ENCODE measurements at places on chromosomes 5 and 9.

DNA sequence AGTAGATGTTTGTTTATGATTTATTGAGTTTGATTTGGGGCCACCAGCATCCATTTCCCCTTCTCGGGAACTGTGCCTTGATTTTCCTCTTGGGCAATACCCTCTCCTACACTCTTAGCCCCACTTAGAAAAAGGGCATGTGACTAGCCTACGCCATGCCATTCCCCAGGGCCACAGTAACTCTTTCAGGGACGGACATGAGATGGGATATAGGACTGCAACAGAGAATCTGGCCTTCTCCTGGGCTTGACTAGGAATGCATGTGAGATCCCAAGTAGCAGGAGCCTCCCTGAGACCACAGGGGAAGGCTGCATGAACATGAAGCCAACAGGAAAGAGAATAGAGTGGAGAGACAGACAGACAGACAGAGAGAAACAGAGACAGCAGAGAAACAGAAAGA lies 30.7 kb upstream of the SPARC start:
- DNase-seq: no peak

GRCh38 chr5:26388976-26389375 lies 649.4 kb downstream of the CDH9 start:
- DNase-seq: no peak

DNA sequence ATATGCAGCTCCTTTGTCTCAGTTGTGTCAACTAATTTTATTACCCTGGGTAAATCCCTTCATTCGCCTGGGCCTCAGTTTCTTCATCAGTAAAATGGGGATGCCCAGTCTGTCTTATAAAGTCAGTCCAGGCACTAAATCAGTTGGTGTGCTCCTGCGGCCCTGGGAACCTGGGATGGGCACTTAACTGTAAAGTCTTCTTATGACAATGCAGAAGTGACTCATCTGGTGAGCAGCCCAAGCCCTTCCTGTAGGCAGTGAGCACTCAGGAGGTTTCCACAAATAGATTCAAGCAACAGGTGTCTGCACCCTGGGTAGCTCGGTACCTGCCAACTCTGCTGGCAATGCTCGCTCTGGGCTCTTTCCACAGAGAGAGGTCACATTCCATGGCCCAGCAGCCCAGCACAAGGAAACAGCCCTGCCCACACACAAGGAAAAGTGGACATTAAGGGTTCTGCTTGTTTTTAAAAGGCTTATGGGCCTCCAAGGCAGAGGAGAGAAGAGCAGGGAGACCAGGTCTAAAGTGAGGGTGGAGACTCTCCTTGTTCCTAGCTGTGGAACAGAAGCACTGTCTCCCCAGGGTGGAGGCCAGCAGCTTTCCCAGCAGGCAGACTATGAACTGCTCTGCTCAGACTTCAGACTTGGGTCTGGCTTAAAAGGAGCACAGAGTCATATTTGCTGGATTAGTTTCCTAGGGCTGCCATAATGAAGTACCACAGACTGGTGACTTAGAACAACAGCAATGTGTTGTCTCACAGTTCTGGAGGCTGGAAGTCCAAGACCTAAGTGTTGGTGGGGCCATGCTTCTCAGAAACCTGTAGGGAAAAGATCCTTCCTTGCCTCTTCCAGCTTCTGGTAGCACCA lies 89.7 kb upstream of the ADRA1B start:
- DNase-seq: no peak

DNA sequence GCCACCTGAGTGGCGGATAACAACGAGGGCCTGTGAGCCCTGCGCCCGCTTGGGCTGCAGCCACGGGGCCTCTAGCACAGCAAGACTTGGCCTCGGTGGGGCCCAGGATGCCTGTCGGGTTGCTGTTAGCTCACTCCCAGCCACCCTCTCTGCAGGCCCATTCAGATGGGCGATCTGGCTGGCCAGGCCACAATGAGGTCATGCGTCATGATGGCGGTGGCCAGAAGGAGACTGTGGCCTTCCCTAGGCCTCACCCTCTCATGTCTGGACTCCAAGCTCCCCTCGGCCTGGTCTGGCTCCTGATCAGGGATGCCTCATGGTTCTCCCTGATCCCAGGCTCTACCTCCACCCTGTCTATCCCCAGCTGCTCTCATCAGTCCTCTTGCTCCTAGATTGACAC lies 19.0 kb upstream of the TCOF1 start:
- DNase-seq: no peak

GRCh38 chr5:26669523-26669922 lies 368.9 kb downstream of the CDH9 start:
- DNase-seq: no peak
